ENCODE measurements at places on chromosomes 16 and 17. TPM values are rescaled to one million over a fixed set of nuclear protein-coding genes. Genes with fewer than 3 reads are reported as not detected.

- DNase-seq = peak; percentile 32
Measured at GRCh38 chr16:28609631-28610594, at the start of gene SULT1A1. Gene SULT1A1, minus strand, starts transcription at chr16:28610044. Its CDS starts 1,189 bp downstream, at chr16:28608855.

GRCh38 chr16:5234295-5235050 is 136.9 kb upstream of the EEF2KMT start:
- DNase-seq = no peak

CNTD1 gene
- total RNA-seq = not detected

DNA sequence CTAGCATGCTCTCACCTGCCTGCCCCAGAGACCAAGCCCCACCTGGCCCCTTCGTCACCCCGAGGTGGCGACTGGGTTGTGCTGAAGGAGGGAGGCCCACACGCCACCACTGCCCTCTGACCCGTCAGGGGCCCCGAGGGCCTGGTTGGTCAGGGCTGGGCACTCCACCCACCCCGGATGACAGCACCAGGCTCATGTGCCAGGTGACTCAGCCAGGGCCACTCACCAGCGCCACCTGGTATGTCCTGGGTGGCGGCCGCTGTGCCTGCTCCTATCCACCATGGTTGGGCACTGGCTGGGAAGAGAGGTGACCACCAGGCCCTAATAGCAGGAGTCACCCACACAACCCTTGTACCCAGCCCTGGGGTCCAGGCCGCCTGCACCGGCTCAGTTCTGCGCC is 68.9 kb downstream of the JPH3 start:
- DNase-seq = peak; percentile 29

Data from Daoy (cell line).